Glutamatergic neuron (in vitro differentiated cells): ENCODE measurements at places on chromosomes 6 and 20. TPM values are rescaled to one million over a fixed set of nuclear protein-coding genes. Genes with fewer than 3 reads are reported as not detected.

GRCh38 chr6:132143258-132143657 is 192.1 kb upstream of the CCN2 start:
- DNase-seq: no peak

SOX12 gene
- 67.0 TPM for total RNA-seq

- DNase-seq: no peak
Measured at GRCh38 chr6:132259070-132259469, 142.2 kb downstream of the MOXD1 start.

DNA sequence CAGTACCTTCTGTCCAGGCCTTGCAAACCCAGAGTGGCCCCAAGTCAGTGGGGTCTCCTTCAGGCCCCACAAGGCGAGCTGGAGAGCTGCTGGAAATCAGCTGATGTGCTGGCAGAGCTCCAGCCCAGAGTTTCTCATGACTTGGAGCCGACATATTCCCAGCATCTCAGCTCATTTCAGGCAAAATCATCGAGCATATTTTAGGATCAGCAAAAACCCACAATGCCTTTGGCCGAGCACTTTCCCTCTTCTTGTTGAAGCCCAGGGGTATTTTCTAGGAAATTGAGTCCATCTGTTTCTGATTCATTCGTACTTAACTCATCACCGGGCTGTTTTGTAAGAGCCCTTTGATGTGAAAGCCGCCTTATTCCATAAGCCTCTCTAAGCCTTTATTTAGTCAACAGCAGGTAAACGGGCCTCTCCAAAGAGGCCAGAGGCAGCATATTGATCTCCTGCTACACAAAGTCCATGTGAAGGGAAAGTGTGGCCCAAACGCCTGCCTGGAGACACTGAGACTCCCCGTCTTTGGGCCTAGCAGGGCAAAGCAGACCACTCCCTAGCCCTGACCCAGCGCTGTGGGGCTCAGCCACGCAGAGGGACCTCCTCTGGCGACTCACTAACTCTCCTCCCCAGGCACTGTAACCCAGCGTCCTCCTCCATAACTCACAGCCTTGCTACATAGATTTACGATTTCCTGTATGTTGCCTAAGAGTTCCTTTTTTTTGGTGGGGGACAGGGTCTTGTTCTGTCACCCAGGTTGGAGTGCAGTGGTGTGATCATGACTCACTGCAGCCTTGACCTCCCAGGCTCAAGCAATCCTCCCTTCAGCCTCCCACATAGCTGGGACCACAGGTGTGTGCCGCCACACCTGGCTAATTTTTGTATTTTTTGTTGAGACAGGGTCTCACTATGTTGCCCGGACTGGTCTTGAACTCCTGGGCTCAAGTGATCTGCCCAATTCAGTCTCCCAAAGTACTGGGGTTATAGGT is 12.1 kb upstream of the C20orf203 start:
- no peak for DNase-seq

- peak; percentile 72 for DNase-seq
Measured at GRCh38 chr20:62824476-62825332, 7.9 kb downstream of the COL9A3 start.

FLRT3 gene
- 5.7 TPM for total RNA-seq

DUSP15 gene
- 19.3 TPM for total RNA-seq

DNA sequence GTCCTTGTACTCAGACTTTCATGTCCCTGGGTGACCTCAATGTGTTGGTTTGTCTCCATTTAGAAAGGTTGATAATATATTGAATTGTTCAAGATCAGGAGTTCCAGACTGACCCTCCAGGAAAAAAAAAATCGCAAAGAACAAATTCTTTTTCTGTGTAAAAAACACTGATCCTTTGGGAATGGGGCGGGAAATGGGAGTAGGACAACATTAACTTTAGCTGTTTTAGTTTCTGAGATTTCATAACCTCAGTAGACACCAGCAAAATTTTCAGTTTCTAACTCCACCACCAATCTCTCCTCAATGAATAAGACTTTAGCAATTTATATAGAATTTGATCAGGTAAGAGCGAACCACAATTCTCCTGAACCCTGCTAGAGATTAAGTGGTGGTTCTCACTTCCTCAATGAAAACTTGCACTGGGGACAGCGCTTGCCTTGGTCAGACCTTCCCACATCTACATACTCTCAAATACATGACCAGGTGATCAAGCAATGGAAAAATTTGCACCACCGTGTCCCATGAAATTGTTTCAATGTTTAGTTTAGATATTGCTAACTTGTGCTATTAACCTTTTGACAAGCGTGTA is 231.2 kb upstream of the PLN start:
- no peak for DNase-seq

- DNase-seq: no peak
Measured at GRCh38 chr6:168031411-168031971, 34.0 kb downstream of the KIF25 start.

- no peak for DNase-seq
Measured at GRCh38 chr6:143127941-143128680, 67.4 kb downstream of the AIG1 start.

- no peak for DNase-seq
Measured at GRCh38 chr20:16615199-16615598, 42.0 kb upstream of the KIF16B start.

DNA sequence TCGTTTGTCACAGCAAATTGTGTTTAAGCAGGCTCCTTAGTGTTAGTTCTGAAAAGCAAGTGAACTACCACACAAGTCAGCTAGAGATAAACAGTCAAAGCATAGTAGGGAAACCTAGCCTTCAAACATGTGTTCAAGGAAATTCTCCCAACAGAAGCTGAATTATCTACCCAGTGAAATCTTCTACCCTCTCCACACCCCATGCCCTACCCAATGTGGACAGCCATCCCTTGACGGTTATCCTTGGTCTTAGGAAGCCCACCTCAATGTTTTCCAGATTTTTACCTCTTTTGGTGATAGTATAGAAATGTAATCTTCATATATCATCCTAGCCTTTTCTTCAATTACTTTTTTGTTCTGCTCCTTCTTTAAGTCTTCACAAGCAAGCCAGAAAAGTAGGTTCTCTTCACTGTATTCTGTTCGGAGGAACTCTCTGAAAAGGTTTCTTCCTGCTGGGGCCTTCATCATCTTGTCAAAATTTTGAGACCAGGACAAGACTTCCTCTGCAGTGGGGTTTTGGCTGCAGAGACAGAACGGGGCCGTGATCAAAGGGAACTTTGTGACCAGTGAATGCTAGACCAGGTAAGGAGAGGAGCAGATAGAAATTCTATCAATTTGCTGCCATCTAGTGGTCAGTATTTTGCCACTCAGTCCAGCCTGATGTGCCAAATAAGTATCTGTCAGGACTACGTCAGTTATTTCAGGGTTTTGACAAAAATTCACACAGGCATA is 21.6 kb upstream of the MTRF1L start:
- DNase-seq: no peak

LRRN4 gene
- total RNA-seq: not detected

- DNase-seq: no peak
Measured at GRCh38 chr20:58073945-58074856, 154.3 kb downstream of the ANKRD60 start.

CCN5 gene
- not detected for total RNA-seq

GRCh38 chr6:146700078-146700686 is 101.4 kb downstream of the ADGB start:
- no peak for DNase-seq

SLC17A1 gene
- not detected for total RNA-seq

- DNase-seq: no peak
Measured at GRCh38 chr20:62303340-62304226, 786 bp downstream of the ADRM1 start.

BCAS1 gene
- 0.32 TPM for total RNA-seq

DNA sequence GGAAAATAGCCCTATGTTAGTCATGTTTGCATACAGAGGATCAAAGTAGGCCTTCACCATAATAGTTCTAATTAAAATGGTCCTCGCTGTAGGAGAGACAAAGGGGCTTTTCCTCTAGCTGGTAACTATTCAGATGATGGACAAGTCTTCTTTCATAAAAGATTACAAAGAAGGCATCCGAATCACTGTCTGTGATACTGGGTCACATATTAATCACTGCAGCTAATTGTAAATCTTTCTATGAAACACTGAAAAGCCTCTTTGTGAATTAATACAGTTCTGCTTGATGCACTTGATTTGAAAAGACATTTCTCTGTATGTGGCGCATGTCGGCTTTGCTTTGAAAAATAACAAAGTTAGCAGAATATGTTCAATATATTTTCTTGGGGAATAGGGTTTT is 520.8 kb downstream of the KIF16B start:
- DNase-seq: no peak

DNA sequence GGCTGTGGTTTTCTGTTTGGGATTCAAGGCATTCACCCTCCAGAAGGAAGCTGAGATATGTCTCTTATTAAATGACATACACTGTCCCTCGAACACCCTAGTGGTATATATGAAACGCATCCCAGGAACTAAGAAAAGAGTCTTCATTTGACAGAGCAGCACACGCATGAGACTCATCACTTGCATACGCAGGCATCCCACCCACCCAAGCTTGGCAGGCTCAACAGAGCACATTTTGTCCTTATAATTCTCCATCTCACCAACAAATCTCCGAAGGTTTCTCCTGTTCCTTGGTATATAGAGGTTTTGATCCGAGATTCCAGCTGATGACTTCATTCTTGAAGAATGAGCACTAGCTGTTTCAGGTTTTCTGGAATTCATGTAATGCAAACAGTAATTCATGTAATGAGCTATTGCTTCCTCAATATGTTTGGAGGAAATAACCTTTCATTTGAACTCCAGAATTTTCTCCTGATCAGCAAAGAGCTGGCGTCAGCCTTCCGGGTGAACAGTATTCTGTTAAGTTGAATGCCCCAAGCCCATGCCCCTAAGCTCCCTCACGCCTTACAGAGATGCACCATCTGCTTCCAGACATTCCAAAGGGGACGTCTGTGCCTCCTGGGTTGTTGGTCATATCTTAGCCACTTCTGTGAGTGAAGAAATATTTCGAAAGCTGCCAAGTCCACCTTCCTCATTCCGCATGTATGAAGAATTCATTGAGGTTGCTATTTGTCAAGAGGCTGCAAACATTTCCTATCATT is 66.0 kb upstream of the CDH4 start:
- no peak for DNase-seq

DNA sequence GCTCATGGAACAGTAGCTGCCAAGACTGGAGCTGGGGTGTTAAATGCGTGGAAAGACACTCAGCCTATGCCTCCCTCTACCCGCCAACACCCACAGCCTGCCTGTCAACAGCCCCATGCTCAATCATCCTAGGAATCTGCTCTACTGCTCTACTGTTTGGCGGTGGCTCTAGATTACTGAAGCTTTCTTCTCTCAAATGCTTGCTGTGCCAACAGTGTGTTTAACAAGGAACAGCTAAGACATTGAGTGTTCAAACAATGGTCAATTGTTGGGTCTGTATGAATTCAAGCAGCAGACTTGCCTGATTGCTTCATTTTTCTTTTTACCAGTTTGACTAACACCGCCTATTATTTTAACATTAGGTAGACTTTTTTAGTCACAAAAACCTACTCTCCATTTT is 258.6 kb downstream of the SOD2 start:
- no peak for DNase-seq

GPSM3 gene
- total RNA-seq: 3.2 TPM

DNA sequence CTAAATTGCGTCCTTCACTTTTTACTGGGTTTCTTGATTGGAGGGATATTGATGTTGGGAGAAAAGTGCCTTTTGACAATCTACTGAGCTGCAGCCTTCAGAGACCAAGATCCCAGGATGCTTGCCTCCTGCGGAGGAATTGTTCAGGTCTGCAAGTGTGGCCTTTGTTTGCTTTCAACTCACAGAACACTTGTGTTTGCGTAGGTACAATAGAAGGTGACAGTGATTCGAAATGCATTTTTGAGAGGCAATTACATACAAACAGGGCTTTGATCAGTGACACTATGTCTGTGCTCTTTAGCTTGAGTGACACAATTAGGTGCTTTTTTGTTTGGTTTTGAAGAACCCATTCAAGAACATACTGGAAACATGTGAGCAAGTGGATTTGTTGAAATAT is 600.6 kb downstream of the QKI start:
- DNase-seq: no peak

DNA sequence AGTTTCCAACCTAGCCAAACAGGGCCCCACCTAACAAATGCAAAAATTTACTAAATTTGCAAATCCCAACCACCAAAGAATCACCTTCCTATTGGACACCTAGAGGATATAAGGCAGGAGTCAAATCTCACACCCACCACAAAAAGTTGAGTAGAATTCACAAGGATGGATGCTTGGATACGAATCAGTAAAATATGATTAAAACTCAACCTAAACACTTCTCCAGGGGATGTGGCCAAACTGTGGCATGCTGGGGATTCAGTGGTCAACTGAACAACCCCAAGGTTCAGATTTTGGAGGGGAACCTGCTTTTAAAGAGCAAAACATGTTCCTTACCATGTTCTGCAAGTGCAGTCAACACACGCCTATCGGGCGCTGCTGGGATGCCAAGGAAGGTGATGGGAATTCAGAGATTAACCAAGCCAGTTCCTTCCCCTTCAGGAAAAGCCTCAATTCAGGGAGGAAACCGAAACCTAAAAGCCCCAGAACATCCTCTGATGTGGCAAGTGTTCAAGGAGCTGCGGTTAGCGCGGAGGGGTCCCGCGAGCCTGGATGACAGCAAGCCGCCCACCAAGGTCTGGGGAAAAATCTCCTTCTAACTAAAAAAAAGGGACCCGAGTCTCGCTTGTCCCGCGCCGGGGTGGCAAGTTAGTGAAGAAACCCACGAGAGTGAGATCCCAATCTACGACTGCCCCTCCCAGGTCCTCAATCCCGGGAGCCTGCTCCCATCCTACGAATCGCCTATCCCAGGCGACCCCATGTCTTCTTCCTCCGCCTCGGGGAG is 902 bp downstream of the SAMHD1 start:
- DNase-seq: peak; percentile 17

DNA sequence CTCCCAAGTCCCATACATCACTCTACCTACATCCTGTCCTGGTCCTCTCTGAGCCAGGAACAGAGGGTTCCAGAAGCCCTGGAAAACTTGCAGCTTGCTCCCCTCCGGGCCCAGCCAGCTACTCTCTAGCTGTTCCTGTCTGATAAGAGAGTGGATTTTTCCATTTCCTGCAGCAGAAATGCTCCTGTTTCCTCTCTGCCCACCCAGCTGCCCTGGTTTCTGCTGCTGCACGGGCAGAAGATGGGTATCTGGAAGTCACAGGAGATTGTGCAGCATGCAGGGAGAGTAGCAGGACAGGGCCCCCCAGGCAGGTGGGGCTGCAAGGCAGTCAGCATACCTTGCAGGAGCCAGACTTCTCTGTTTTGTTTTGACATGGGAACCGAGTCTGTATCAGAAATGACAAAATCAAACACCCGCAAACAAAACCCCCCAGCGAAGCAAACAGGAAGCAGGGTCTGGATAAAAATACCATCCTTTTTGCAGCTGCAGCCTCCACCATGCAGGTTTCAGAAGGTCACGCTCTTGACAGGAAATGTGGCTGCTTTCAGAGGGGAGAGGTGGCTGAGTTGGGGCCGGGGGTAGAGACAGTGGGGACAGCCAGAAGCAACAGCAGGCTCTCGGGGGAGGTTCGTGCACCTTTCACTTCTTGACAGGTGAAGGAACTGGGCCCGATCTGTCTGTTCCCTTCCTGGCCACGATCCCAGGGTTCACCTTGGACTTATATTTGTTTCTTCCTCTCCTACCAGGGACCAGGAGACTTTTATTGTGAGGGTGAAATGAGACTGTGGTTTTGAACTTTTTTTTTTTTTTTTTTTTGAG is 50.8 kb upstream of the FAM83D start:
- DNase-seq: no peak

TMC2 gene
- not detected for total RNA-seq

- no peak for DNase-seq
Measured at GRCh38 chr6:84172080-84172479, 55.4 kb downstream of the CEP162 start.

GRCh38 chr20:37265152-37265551 is 3.5 kb upstream of the GHRH start:
- no peak for DNase-seq
